Peyer's patch (tissue), 4 donors: ENCODE measurements at places on chromosomes 2 and 18. TPM values are rescaled to one million over a fixed set of nuclear protein-coding genes. Genes with fewer than 3 reads are reported as not detected.
A peak's percentile ranks its signal among the peaks of the same experiment; 100 is the strongest.

DNA sequence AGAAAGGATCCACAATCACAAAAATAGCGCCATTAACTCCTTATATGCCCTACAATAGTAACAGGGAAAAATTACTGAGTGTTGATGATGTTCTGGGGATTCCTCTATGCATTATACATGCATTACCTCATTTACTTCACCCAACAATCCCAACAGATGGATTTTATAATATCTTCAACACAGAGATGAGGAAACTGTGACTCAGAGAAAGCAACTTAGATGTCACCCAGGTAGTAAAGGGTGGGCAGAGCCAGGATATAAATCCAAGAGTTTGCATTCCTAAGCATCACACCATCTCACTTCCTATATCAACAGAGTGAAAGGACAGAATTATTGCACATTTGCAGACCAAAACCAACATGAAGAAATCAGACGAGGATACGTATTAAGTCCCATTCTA, 144.2 kb downstream of the TCF4 start:
- H3K27me3 ChIP-seq, result no peaks in the 10 kb centered on the region
- no peak for DNase-seq
- H3K4me3 ChIP-seq, result no peak overlapping the region
- no peaks in the 10 kb centered on the region for H3K4me1 ChIP-seq
- no peak overlapping the region for H3K27ac ChIP-seq
- H3K36me3 ChIP-seq, result no peaks in the 10 kb centered on the region

DNA sequence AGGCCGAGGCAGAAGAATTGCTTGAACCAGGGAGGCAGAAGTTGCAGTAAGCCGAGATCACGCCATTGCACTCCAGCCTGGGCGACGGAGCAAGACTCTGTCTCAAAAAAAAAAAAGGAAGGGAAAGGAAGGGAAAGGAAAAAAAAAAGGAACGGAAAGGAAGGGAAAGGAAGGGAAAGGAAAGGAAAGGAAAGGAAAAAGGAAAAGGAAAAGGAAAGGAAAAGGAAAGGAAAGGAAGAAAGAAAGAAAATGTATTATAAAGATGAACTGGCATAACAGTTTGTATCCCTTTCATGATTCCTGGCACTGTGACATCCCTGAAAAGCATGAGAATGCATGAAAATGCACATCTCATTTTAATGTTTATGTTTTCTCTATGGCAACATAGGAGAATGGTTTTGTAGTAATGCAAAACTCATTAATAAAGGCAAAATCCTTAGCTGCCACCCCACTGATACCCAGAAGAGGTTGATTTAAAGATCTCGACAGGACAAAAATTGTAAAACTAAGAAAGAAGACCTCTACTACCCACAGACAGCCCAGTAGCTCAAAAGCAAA, 11.5 kb upstream of the MREG start:
- no peaks in the 10 kb centered on the region for H3K4me1 ChIP-seq
- DNase-seq, result no peak
- H3K36me3 ChIP-seq, result no peaks in the 10 kb centered on the region
- H3K27ac ChIP-seq, result no peak overlapping the region
- H3K27me3 ChIP-seq, result no peaks in the 10 kb centered on the region
- no peak overlapping the region for H3K4me3 ChIP-seq

SATB2 gene
- 87.2 TPM for total RNA-seq

- no peaks in the 10 kb centered on the region for H3K36me3 ChIP-seq
- H3K4me3 ChIP-seq, result no peak overlapping the region
- no peak for DNase-seq
- no peak overlapping the region for H3K27ac ChIP-seq
- H3K27me3 ChIP-seq, result no peaks in the 10 kb centered on the region
- H3K4me1 ChIP-seq, result no peaks in the 10 kb centered on the region
Observed at GRCh38 chr2:25354116-25354515, 12.4 kb upstream of the DNMT3A start.

GRCh38 chr2:214810671-214811070, 1.2 kb upstream of the BARD1 start:
- no peak for DNase-seq
- H3K27me3 ChIP-seq, result no peaks in the 10 kb centered on the region
- no peak overlapping the region for H3K4me3 ChIP-seq

GRCh38 chr2:179729966-179730365, 131.4 kb downstream of the ZNF385B start:
- H3K27me3 ChIP-seq, result no peaks in the 10 kb centered on the region
- no peak overlapping the region for H3K27ac ChIP-seq
- no peak overlapping the region for H3K4me3 ChIP-seq
- no peaks in the 10 kb centered on the region for H3K36me3 ChIP-seq
- no peaks in the 10 kb centered on the region for H3K4me1 ChIP-seq

DNA sequence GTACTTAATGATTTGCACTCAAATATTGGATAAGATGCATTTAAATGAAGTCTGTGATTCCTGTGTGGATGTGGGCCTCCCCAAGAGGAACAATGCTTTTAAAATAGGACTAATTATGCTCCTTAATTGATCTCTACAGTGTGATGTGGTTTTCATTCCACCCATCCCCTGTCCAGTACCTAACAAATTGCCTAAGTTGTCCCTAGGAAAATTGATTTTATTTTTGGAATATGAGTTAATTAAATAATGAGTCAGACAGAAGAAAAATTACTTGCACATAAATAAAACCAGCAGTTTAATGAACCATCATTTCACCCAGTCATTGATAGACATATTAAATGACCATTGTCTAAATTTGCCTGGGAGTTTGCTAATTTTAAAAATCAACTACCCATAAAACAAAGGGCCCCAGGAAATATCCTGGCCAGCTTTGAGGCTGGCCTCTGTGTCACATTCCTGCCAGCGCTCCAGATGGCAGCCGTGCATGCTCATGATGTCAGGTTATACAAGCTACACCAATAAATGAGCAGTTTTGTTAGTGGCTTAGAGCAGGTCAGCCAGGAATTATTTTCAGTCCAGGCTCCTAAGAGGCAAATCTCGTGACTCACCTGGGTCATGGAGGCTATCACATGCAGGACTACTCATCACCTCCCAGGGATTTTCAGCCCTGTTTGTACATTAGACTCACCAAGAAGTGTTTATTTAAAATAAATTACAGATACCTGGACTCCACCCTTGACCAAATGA, 31.9 kb downstream of the ABHD3 start:
- H3K27ac ChIP-seq, result peak overlapping the region; percentile 28
- H3K36me3 ChIP-seq, result no peaks in the 10 kb centered on the region
- no peaks in the 10 kb centered on the region for H3K27me3 ChIP-seq
- no peak overlapping the region for H3K4me3 ChIP-seq
- DNase-seq, result peak; percentile 77

DNA sequence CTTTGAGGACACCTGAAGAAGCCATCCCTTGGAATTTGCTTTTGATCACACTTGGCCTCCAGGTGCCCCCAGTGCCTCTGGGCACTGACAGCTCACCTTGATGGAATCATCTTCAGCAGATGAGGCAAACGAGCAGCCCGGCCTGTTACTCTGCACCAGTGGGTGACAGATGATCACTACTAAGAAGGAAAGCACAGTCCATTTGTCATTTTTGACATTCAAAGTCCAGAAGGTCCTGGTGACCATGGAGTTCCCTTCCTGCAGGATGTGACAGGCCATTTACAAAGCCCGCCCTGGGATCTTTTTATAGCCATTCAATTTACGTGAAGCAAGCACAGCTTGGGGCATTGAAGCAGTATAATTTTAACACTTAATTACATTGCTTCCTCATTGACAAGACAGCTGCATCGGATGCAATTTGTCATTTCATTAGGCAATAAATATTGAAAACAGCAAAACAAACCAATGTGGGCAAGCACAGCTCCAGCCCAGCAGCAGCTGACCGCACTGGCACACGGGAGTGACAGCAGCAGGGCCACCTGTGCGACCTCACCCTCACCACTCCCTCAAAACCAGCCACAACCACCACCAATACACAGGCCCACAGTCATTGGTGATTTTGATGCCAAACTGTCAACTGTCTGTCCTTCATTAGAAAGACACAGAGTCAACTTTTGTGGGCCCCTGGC, 76.0 kb upstream of the SLC66A3 start:
- DNase-seq, result no peak
- H3K36me3 ChIP-seq, result no peaks in the 10 kb centered on the region
- no peaks in the 10 kb centered on the region for H3K27me3 ChIP-seq
- H3K27ac ChIP-seq, result no peak overlapping the region
- no peaks in the 10 kb centered on the region for H3K4me1 ChIP-seq
- no peak overlapping the region for H3K4me3 ChIP-seq

CNGA3 gene
- total RNA-seq, result 2.2 TPM

DNA sequence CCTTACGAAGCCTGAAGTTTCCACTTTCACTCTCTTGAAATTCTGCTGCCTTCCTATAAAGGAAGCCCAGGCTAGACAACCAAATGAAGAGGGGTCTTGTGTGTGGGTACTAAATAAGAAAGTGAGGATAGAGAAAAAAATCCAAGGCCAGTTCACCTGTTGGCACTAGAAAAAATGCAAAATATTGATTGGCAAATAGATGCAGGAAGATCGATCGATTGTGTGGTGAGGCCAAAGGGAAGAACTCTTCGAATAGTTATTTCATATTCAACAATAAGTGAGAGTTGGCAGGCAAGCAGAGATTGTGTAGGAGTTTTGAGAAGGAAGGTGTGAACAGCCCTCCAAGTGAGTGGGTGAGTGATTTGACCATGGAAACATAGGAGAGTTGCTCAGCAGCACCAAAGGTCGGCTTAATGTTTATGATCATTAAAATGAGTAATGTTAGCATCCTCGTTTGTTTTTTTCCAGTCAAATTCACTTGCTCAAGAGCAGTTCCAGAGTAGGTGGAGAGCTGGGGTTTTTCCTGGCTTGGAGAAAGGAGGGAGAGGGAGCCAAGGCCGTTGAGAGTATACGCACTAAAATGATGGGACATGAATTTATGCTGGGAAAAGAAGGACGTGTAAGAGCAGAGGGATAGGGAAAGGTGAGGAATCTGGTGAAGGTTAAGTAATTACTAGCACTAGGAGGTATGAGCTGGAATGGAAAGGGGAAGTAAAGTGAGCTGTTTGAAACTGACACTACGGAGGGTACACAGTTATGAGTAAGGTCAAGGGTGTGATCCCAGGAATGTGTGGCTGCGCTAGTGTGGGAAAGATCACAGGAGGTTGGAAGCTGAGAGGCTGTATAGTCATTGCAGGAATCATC, 1.1 kb upstream of the NAPG start:
- no peaks in the 10 kb centered on the region for H3K27me3 ChIP-seq
- H3K4me3 ChIP-seq, result peak overlapping the region; percentile 78
- H3K4me1 ChIP-seq, result peaks cover 11% of the 10 kb centered on the region

GRCh38 chr18:4119813-4120212, 335.3 kb downstream of the DLGAP1 start:
- no peak overlapping the region for H3K27ac ChIP-seq
- no peak overlapping the region for H3K4me3 ChIP-seq
- H3K36me3 ChIP-seq, result no peaks in the 10 kb centered on the region
- H3K4me1 ChIP-seq, result no peaks in the 10 kb centered on the region
- no peaks in the 10 kb centered on the region for H3K27me3 ChIP-seq

GRCh38 chr18:3151399-3152264, 68.1 kb downstream of the MYOM1 start:
- no peaks in the 10 kb centered on the region for H3K36me3 ChIP-seq
- DNase-seq, result no peak
- no peak overlapping the region for H3K27ac ChIP-seq
- no peaks in the 10 kb centered on the region for H3K4me1 ChIP-seq
- no peaks in the 10 kb centered on the region for H3K27me3 ChIP-seq

DNA sequence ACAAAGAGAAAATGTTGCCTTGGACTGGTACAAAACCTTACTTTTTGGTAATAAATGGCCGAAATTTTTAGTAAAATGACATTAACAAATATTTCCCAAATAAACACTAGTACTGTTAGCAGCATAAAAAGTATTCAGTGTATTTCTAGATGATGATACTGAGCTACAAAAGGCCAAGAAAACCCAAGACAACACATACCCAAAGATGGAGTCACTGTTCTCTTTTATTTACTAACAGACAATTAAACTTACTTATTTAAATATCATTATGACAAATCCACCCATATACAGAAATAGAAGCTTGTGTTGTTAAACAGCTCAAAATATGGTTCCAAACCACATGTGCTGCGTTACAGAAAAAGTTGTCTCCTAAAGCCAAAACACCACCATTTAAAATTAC, 239.9 kb downstream of the ZEB2 start:
- H3K36me3 ChIP-seq, result no peaks in the 10 kb centered on the region
- no peak overlapping the region for H3K27ac ChIP-seq
- H3K27me3 ChIP-seq, result no peaks in the 10 kb centered on the region
- no peak overlapping the region for H3K4me3 ChIP-seq

DNER gene
- total RNA-seq, result 0.35 TPM

LYG2 gene
- total RNA-seq, result not detected

DNA sequence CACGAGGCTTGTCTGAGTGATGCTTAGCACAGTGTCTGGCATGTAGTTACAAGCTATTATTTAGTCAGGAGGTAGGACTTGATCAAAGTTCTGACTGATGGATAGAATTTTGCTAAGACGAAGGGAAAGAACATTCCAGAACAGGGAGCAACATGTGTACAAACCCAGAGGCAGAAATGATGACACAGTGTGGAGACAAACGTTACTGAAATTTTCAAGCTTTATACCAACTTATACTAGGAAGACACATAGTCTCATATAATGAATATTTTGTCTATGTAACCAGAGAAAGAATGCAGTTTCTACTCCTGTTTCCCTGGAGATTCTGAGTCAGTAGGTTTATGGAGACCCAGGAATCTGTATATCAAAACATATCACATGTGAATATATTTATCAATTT, 123.4 kb downstream of the FAM124B start:
- DNase-seq, result no peak
- no peaks in the 10 kb centered on the region for H3K4me1 ChIP-seq
- no peaks in the 10 kb centered on the region for H3K27me3 ChIP-seq
- no peak overlapping the region for H3K27ac ChIP-seq
- no peaks in the 10 kb centered on the region for H3K36me3 ChIP-seq

GRCh38 chr18:63350230-63350629, 16.8 kb downstream of the KDSR start:
- no peaks in the 10 kb centered on the region for H3K4me1 ChIP-seq
- no peak overlapping the region for H3K4me3 ChIP-seq

FOXI3 gene
- not detected for total RNA-seq

DNA sequence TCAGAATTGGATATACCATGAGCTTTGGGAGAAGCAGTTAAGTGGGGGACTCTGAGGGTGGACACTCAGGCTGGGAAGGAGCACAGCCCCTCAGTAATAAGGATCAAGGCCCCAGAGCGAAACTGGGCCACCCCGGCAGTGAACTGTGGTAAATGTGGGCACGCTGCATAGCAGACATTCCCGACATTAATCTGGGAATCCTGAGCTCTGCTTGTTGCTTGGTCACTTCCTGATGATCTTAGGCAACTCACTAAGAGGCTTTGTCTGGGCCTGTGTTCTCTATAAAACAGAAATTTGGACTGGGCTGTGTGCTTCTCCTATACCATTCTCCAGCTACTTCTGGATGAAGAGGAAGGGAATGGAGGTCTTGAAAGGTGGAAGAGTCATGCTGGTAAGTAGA, 4.8 kb downstream of the TGFBRAP1 start:
- peaks cover 6% of the 10 kb centered on the region for H3K36me3 ChIP-seq
- no peak for DNase-seq
- H3K4me1 ChIP-seq, result peaks cover 7% of the 10 kb centered on the region
- no peaks in the 10 kb centered on the region for H3K27me3 ChIP-seq

GRCh38 chr2:202221873-202222272, 16.5 kb downstream of the SUMO1 start:
- DNase-seq, result no peak
- no peak overlapping the region for H3K4me3 ChIP-seq
- H3K27ac ChIP-seq, result no peak overlapping the region

- H3K27ac ChIP-seq, result no peak overlapping the region
- no peak overlapping the region for H3K4me3 ChIP-seq
- no peak for DNase-seq
- no peaks in the 10 kb centered on the region for H3K27me3 ChIP-seq
Observed at GRCh38 chr2:100831831-100832230, 11.9 kb downstream of the NPAS2 start.

ITPRIPL1 gene
- total RNA-seq, result 1.3 TPM

KLHL30 gene
- not detected for total RNA-seq

SCYGR4 gene
- not detected for total RNA-seq
